Breast epithelium (tissue), 4 donors: ENCODE measurements at places on chromosomes 12 and 14. TPM values are rescaled to one million over a fixed set of nuclear protein-coding genes. Genes with fewer than 3 reads are reported as not detected.

AICDA gene
- not detected for total RNA-seq

CD69 gene
- 7.4 TPM for total RNA-seq

ANKRD33 gene
- total RNA-seq = not detected

DTX1 gene
- total RNA-seq = 20.0 TPM

ATP5MC2 gene
- 306 TPM for total RNA-seq

CDKL1 gene
- 9.2 TPM for total RNA-seq

CLEC4A gene
- total RNA-seq = 3.4 TPM

SEC23A gene
- total RNA-seq = 82.4 TPM

NOVA1 gene
- total RNA-seq = 59.0 TPM

OR4N5 gene
- not detected for total RNA-seq

PDE3A gene
- total RNA-seq = 9.4 TPM

YBX3 gene
- total RNA-seq = 381 TPM

RHEBL1 gene
- total RNA-seq = 0.59 TPM

WNT1 gene
- not detected for total RNA-seq

OGFOD2 gene
- total RNA-seq = 9.0 TPM

HPD gene
- not detected for total RNA-seq

CDKN3 gene
- total RNA-seq = 4.3 TPM

PCK2 gene
- total RNA-seq = 51.5 TPM

CYP27B1 gene
- total RNA-seq = 0.48 TPM

GLIPR1L1 gene
- not detected for total RNA-seq

PCBP2 gene
- total RNA-seq = 512 TPM

LRRK2 gene
- 30.9 TPM for total RNA-seq

EML1 gene
- 11.3 TPM for total RNA-seq

ADAM21 gene
- 0.16 TPM for total RNA-seq

ACVRL1 gene
- total RNA-seq = 24.7 TPM

IRF9 gene
- 44.6 TPM for total RNA-seq

PLCZ1 gene
- total RNA-seq = not detected

TMX1 gene
- 31.5 TPM for total RNA-seq
